Peyer's patch (tissue), 4 donors: ENCODE measurements at places on chromosomes 1 and 21.
A peak's percentile ranks its signal among the peaks of the same experiment; 100 is the strongest.

GRCh38 chr1:94026619-94027380 is 94.1 kb downstream of the ABCA4 start:
- H3K27ac ChIP-seq = no peak overlapping the region
- DNase-seq = no peak
- H3K4me3 ChIP-seq = no peak overlapping the region
- H3K4me1 ChIP-seq = peaks cover 5% of the 10 kb centered on the region

DNA sequence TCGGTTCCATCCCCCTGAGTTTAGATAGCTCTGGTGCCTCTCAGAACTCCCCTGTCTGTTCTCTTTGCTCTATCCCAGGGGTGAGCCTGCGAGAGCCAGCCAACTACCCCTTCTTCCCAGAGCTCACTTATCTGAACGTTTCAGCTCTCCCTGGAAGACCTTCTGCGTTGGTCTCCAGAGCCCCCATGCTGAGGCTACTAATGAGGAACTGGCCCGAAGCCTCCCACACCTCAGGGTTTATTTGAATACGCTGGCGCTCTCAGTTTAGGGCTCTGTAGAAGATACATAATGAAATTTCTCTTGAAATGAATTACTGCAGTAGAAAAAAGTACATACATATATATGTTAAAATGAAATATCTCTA is 43.5 kb downstream of the TCEANC2 start:
- no peak overlapping the region for H3K4me3 ChIP-seq
- no peaks in the 10 kb centered on the region for H3K27me3 ChIP-seq
- H3K36me3 ChIP-seq = peaks cover 3% of the 10 kb centered on the region
- DNase-seq = no peak
- no peak overlapping the region for H3K27ac ChIP-seq

DNA sequence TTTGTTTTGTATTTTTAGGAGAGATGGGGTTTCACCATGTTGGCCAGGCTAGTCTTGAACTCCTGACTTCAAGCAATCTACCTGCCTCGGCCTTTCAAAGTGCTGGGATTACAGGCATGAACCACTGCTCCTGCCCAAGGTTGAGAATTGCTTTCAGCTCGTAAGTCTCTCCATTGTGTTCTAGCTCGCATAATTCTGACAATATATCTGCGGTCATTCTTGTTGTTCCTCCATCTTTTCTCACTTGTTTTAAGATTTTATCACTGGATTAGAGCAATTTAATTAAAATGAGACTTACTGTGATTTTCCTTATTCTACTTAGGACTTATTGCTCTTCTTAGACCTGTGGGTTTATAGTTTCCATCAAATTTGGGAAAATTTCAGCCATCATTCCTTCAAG is 102.9 kb downstream of the AHCTF1 start:
- no peaks in the 10 kb centered on the region for H3K27me3 ChIP-seq
- DNase-seq = no peak
- no peak overlapping the region for H3K4me3 ChIP-seq
- H3K36me3 ChIP-seq = no peaks in the 10 kb centered on the region

DNA sequence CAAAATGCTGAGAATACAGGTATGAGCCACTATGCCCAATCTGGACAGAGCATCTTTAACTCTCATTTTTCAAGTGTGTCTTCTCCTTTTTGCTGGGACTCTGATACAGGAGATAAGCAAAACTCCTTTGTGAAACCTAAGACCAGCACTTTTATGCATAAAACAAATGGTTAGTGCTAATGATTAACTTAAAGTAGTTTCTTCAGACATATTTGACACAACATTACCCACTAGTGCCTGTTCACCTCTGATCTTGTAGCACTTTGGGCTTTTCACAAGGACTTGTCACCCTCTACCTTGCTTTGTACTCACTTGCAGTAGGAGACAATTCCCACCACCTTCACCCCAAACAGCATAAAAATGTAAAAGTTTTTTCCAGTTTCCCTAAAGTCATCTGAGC is 216.3 kb downstream of the RGS7 start:
- no peaks in the 10 kb centered on the region for H3K36me3 ChIP-seq
- no peak for DNase-seq
- no peak overlapping the region for H3K27ac ChIP-seq
- H3K4me1 ChIP-seq = no peaks in the 10 kb centered on the region
- H3K4me3 ChIP-seq = no peak overlapping the region

GRCh38 chr21:36747041-36747814 is 48.3 kb downstream of the SIM2 start:
- no peak for DNase-seq
- peak overlapping the region; percentile 52 for H3K4me3 ChIP-seq
- H3K27me3 ChIP-seq = no peaks in the 10 kb centered on the region
- H3K27ac ChIP-seq = no peak overlapping the region

GRCh38 chr1:158179301-158180041 is 1.2 kb upstream of the CD1D start:
- H3K4me3 ChIP-seq = no peak overlapping the region
- peak; percentile 77 for DNase-seq
- no peaks in the 10 kb centered on the region for H3K27me3 ChIP-seq
- no peaks in the 10 kb centered on the region for H3K4me1 ChIP-seq
- H3K36me3 ChIP-seq = no peaks in the 10 kb centered on the region

DNA sequence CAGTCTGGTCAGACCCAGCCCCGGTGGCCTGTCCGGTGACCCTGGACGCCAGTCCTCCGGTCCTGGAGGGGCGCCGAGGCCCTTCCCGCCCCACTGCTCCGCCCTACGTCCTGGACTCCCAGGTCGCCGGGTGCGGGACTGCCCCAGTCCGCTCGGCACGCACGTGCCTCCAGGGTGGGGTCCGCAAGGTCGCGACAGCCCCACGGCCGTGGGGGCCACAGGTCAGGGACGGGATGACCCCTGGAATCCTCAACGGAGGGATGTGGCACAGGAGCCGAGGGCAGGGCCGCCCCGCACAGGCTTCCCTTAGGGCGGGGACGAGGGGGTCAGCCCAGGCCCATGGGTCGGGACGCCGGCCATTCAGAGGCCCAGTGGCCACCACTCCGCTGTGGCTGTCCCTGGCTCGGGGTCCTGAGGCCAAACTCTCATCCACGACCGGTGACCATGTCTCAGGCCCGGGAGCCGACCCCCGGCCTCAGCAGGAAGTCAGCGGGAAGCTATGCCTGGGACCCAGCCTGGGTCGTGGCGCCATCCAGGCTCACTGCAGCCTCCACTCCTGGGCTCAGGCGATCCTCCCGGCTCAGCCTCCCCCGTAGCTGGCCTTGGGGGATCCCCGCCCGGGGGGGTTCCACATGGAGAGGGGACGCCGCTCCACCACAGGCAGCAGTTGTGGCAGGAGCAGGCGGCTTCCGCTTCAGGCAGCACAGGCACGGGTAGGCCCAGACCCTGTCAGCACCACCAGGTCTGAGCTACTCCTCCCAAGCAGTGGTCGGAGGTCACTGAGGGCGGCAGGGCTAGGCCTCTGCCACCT is 599 bp upstream of the TMEM240 start:
- H3K27me3 ChIP-seq = no peaks in the 10 kb centered on the region
- no peak for DNase-seq
- peak overlapping the region; percentile 56 for H3K27ac ChIP-seq
- H3K4me1 ChIP-seq = peaks cover 24% of the 10 kb centered on the region

DNA sequence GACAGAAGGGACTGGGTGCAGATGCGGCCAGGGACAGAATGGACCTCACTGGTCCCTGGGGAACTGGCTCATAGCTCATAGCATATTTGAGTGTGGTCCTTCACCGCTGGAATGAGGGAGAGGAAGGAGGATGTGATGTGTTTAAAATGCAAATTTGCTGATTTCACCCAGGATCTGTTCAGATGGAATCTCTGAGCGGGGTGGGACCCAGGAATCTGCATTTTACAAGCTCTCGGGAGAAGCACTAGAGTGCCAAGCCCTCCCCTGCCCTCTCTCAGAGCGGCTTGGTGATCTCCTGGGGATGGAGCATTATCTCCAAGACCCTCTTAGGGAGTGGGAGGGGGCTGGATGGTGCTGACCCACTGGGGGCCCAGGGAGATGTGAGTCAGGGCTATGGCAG is 22.8 kb upstream of the MFN2 start:
- H3K27me3 ChIP-seq = no peaks in the 10 kb centered on the region
- no peaks in the 10 kb centered on the region for H3K36me3 ChIP-seq
- no peak for DNase-seq
- H3K4me1 ChIP-seq = peaks cover 7% of the 10 kb centered on the region
- H3K27ac ChIP-seq = no peak overlapping the region

DNA sequence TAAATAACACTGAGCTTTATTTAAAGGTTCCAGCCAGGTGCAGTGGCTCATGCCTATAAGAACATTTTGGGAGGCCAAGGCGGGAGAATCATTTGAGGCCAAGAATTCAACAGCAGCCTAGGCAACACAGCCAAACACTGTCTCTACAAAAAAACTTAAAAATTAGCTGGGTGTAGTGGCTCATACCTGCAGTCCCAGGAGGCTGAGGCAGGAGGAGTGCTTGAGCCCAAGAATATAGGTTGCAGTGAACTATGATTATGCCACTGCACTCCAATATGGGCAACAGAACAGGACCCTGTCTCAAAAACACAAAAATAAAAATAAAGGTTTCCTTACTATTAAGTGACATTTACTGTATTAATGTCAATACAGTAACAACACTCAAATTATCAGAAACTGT is 2.1 kb downstream of the TAF12 start:
- no peaks in the 10 kb centered on the region for H3K4me1 ChIP-seq
- no peaks in the 10 kb centered on the region for H3K36me3 ChIP-seq
- no peak overlapping the region for H3K4me3 ChIP-seq
- no peaks in the 10 kb centered on the region for H3K27me3 ChIP-seq
- no peak for DNase-seq

DNA sequence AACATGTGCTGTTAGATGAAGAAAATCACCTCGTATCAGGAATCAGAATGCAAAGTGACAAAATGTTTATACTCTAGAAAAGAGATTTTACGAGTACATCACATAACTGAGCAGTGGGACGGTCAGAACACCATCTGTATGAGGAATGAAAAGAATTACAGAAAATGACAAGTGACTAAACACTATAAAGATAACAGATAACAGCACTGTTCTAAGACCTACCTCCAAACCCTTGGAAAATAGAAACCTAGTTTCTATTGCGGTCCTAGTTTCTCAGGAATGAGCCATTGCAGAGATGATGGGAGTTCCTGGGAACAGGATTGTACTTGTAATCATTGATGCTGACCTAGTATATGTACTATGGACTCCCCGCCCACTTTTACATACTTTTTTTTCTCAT is 839.4 kb upstream of the ADAMTS5 start:
- H3K4me3 ChIP-seq = no peak overlapping the region
- H3K4me1 ChIP-seq = no peaks in the 10 kb centered on the region
- H3K36me3 ChIP-seq = no peaks in the 10 kb centered on the region
- DNase-seq = no peak
- H3K27me3 ChIP-seq = no peaks in the 10 kb centered on the region

DNA sequence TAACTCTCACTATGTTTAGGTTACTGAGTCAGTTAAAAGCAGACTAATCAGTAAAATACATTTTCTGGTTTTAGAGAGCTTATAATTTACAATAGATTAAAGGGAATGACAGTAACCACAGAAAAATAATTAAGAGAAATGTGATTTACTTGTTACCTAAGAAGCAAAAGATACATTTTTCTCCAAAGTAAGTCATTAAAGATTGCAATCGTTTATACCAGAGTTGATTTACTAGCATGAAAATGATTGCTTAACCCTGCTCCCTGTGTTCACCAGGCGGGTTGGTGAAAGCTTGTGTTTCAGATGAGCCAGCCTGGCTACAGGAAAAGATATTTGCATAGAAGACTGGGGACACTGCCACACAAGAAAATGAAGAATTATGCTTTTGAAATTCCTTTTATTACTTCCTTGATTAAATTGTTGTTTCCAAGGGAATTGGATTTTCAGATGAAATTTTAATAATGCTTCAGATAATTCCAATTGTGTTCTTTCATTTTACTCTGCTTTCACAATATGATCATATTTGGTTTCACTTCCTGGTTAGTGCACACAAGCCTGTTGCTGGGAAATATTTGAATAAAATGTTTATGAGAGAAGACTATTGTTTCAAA is 27.9 kb downstream of the LRRC8B start:
- H3K4me1 ChIP-seq = peaks cover 4% of the 10 kb centered on the region
- H3K27me3 ChIP-seq = no peaks in the 10 kb centered on the region
- H3K27ac ChIP-seq = peak overlapping the region; percentile 50
- DNase-seq = no peak

- H3K36me3 ChIP-seq = no peaks in the 10 kb centered on the region
- H3K4me3 ChIP-seq = no peak overlapping the region
- no peaks in the 10 kb centered on the region for H3K27me3 ChIP-seq
- H3K27ac ChIP-seq = no peak overlapping the region
- DNase-seq = no peak
These were observed 8.1 kb downstream of the COL8A2 start for GRCh38 chr1:36116901-36117300.

DNA sequence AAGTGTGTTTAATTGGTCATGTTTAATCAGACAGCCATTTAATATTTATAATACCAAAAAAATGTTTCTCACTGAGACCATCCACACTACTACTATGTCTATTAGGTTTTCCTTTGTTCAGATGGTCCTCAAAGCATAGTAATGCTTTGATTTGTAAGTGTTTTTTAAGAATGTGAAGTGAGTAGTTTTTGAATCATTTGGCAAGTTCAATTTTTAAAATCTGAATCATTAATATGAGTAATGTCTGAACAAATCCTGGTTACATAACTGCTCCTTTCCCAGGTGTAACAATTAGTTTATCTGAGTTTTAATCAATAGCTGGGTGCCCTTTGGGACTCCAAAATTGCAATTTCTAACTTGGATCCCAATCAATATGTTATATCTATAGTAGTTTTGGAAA is 23.5 kb upstream of the RPL5 start:
- DNase-seq = no peak
- H3K27ac ChIP-seq = no peak overlapping the region
- H3K4me3 ChIP-seq = no peak overlapping the region

DNA sequence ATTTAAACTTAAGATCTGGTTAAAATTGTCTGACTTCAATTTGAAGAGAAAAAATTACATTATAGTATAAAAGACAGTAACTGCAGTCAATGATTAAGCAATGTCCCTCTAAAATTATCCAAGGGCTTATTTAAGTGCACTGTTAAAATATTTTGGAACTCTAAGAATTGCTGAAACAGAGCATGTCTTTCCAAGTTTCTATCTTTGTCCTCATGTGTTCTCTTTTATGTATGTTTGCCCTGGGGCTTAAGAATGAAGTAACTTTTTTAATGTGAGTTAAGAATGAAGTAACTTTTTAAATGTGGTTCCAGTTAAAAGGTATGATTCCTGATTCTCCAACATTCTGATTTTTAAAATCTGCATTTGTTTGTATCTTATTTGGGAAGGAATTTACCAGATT is 69.0 kb upstream of the MARK1 start:
- no peaks in the 10 kb centered on the region for H3K27me3 ChIP-seq
- no peaks in the 10 kb centered on the region for H3K36me3 ChIP-seq
- DNase-seq = no peak
- no peaks in the 10 kb centered on the region for H3K4me1 ChIP-seq
- H3K4me3 ChIP-seq = no peak overlapping the region

DNA sequence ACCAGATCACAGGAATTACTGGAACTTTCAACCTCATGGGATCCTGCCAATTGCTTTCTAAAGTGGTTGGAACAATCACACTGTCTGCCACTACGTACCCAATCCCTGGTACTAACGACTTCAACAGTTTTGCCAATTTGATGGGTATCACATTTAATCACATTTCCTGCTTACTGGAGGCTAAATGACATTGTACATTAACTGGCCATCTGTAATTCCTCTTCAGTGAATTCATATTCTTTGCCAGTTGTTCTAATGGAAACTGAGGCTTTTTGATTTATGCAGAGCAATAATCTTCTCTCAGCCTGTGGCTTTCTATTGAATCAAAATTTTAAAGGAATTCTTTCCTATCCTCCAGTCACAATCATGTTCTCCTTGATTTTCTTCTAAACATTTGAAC is 38.2 kb downstream of the LGALS8 start:
- H3K4me3 ChIP-seq = no peak overlapping the region
- DNase-seq = no peak
- no peaks in the 10 kb centered on the region for H3K36me3 ChIP-seq
- H3K27me3 ChIP-seq = no peaks in the 10 kb centered on the region
- no peaks in the 10 kb centered on the region for H3K4me1 ChIP-seq
